ENCODE measurements at places on chromosomes 6 and 20. TPM values are rescaled to one million over a fixed set of nuclear protein-coding genes. Genes with fewer than 3 reads are reported as not detected.

Gene BHLHE23
- total RNA-seq: not detected

Gene CST4
- total RNA-seq: not detected

Gene OR2H1
- total RNA-seq: not detected

Gene PGC
- not detected for total RNA-seq

Gene FAM184A
- 0.66 TPM for total RNA-seq

Gene TDRD6
- total RNA-seq: under 0.01 TPM

Gene EGFL8
- total RNA-seq: 1.2 TPM

Gene BFSP1
- total RNA-seq: 2.3 TPM

Gene EHMT2
- 34.0 TPM for total RNA-seq

Gene KIAA1755
- 0.14 TPM for total RNA-seq

Gene MOG
- total RNA-seq: not detected

Gene SYCP2
- total RNA-seq: 0.50 TPM

Gene GPSM3
- 11.6 TPM for total RNA-seq

Gene SLC22A1
- total RNA-seq: not detected

Gene NRN1
- total RNA-seq: 8.6 TPM

Gene PSMG4
- 24.2 TPM for total RNA-seq

Gene WTAP
- 96.7 TPM for total RNA-seq

Gene PTGIS
- 1.3 TPM for total RNA-seq

Gene OR2J3
- total RNA-seq: not detected

Gene LY6G6D
- not detected for total RNA-seq

Gene CD109
- 30.5 TPM for total RNA-seq

Gene JAG1
- total RNA-seq: 71.8 TPM

Gene MEP1A
- not detected for total RNA-seq

Gene PRL
- total RNA-seq: not detected

Gene ADAM33
- not detected for total RNA-seq

Gene KCNQ2
- total RNA-seq: not detected

Gene TBC1D22B
- total RNA-seq: 12.2 TPM

Gene CYP24A1
- not detected for total RNA-seq

Gene MUCL3
- not detected for total RNA-seq

Gene HMGCLL1
- total RNA-seq: not detected

Gene CD24
- 1.7 TPM for total RNA-seq

Gene RAB22A
- 21.8 TPM for total RNA-seq

Gene NHLRC1
- 2.3 TPM for total RNA-seq

Gene WASF1
- 21.9 TPM for total RNA-seq

Gene EPPIN
- total RNA-seq: not detected

Gene PLEKHG1
- total RNA-seq: 78.7 TPM

Gene RFX6
- not detected for total RNA-seq

Gene HRH3
- not detected for total RNA-seq

Gene TMC2
- not detected for total RNA-seq

All from thoracic aorta endothelial cell (primary cell).